ENCODE measurements at places on chromosomes 4 and X.

DNA sequence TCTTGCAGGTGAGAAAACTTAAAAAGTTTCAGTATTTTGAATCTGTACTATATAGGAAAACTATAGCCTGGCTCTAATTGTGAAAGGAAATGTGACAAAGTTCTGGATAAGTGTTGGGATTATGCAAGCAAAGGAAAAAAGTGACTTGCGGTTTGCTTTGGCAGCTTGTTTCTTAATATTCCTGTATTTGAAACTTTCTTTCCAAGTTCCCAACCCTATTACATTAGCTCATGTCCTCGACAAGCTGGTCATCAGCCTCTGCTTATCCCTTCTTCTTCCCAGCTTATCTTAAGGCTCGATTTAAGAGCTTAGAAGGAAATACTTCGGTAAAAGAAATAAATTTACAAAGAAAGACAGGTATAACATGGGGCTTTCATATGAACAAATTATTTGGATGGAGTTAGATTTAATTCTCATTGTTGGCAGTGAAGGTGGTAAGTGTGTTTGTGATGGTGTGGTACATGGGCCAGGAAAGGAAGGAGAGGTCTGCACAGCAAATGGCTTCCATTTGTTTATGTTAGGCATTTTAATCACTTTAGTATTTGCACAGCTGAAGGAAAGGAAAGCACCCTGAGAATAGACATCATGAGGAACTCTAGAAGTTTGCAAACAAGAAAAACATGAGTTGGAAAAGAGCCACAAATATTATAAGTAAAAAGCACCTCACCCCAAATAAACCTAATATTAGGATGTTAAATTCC is 5.1 kb upstream of the MYOZ2 start:
- DNase-seq, result no peak

DNA sequence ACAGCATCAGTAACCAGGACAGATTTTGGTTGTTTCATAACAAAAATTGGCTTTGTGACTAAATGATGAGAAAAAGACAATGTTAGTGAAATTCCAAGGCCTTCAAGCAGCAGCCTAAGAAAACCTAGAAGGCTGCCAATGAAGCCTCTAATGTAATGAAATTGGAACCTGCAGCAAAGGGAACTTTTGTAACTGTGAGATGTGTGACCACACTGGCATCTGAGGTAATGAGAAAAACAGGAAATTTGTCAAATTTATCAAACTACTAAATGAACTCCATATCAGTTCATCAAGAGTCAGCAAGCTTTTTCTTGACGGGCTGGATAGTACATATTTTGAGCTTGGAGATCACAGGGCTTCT is 30.4 kb upstream of the EMCN start:
- no peak for DNase-seq

DNA sequence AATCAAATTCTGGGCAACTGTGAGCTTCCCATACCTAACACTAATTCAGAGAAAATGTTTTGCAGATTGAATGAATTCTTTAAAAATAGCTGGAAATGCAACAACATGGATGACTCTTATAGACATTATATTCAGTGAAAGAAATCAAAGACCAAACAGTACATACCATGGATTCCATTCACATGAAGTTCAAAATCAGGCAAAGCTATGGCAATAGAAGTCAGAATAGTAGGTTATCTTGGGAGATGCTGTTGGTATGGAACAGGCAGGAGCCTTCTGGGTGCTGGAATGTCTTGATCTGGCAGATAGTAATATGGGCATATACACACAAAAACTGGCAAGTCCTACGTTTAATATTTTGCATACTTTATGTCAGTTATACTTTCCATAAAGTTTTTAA is 25.5 kb upstream of the CBLL2 start:
- DNase-seq, result no peak

DNA sequence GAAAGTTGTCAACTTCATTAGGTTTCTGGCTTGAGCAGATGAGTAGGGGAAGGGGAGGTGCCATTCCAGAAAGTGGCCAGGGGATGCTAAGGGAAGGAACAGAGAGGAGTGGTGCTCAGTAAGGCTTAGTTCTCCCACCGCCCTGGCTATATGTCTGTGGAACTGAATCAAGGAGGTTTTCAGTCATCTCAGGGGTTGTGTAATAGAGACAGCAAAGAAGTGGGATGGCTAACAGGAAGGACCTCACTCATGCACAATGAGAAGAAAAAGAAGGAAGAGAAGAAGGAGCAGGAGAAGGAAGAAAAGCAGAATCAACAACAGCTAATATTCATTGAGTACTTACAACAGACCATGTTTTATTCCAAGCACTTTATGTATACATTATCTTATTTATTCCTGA is 368.7 kb downstream of the MID1IP1 start:
- no peak for DNase-seq

- DNase-seq, result no peak
Measured at GRCh38 chr4:10623241-10623640, 61.3 kb downstream of the CLNK start.

GRCh38 chrX:100625985-100626491 is 10.6 kb downstream of the TSPAN6 start:
- no peak for DNase-seq

DNA sequence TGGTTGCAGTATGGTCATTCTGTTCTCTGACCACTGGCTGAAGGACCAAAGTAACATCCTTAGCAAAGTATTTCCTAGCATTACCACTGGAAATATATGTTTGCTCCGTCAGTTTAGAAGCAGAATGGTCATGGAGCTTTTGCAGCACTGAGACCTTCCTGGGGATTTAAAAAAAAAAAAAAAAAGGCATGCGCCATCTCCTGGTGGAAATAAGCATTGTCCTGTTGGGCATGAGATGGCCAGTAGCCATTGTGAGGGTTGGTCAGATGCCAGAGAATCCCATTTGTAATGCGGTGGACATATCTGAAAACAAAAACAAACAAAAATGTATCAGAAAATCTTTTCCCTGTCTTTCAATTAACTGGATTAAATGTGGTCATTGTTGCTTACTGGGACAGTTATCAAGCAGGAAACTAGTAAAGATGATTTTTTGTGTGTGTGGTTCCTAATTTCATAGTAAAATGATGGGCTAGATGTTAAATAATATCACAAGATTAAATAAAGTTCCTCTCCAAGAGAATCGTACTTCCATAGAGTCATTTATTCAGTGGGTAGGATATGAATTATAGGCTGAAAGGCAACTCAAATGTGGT is 139.6 kb downstream of the SOWAHB start:
- peak; percentile 69 for DNase-seq

DNA sequence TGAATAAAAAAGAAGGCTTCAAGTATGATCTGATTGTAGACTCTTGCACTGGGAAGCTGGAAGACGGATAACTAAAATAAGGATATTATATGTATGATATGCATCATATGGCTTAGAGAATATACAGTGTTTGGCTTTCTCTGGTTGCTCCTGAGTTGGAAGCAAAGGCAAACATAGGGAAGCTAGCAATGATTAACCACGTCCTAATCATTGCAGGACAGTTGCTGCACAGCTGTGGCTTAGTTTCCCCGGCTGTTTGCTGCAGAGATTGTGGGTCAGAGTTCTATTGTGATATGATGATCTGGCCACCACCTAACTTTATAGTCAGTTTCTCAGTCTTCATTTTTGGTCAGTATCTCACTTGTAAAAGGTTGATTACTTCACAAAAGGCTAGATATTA is 36.3 kb upstream of the PARM1 start:
- no peak for DNase-seq

DNA sequence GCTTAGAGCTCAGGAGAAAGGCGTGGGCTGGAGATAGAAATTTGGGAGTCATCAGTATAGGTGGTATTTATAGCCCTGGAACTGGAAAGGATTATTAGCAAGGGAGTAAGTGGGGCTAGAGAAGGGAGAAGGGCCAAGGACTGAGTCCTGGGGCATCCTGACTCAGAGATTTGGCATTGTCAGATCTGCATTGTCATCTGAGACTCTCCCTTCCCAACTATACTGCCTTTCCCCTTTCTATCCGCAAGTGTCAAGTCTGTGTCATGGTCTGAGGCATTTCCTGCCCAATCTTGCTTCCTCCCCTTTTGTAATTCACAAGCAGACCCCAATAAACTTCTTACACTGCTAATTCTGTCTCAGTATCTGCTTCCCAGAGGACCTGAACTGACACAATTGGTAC is 24.4 kb upstream of the SLC25A43 start:
- no peak for DNase-seq

DNA sequence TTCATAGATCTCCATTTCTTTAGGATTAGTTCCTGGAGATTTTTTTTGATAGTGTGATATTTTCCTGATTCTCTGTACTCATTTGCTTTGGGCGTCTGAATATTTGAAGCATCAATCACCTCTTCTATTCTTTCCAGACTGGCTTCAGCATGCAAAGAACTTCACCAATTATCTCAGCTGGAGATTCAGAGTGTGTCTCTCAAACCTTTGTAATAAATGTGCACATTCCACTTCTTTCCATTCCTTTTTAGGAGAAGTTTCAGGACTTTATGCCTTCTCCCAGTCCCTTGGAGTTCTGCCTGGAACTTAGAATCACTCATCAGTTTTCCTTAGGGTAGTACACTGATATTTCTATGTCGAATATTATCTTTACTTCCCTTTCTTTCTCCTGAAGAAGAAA is 334.8 kb downstream of the TEX13C start:
- no peak for DNase-seq

GRCh38 chr4:114368751-114369150 is 229.9 kb upstream of the UGT8 start:
- DNase-seq, result no peak

DNA sequence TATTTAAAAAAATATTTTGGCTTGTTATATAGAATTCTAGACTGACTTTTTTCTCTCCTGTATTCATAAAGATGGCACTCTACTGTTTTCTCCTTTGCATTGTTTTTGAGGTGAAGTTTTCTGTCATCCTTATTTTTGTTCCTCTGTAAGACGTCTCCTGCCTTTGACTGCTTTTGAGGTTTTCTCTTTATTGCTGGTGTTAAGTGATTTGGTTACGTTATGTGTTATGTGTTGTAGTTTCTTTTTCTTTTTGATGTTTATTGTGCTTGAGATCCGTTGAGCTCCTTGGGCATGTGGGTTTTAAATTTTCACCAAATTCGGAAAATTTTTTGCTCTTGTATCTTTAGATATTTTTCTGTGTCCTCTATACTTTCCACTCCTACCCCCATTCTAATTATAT is 50.0 kb downstream of the KDM6A start:
- no peak for DNase-seq

- no peak for DNase-seq
Measured at GRCh38 chr4:150943818-150944217, 71.3 kb downstream of the LRBA start.

- no peak for DNase-seq
Measured at GRCh38 chr4:7273738-7274297, 81.5 kb downstream of the SORCS2 start.

GRCh38 chrX:136130931-136131833 is 16.2 kb upstream of the FHL1 start:
- peak; percentile 60 for DNase-seq

GRCh38 chrX:68599256-68600152 is 48.0 kb upstream of the STARD8 start:
- peak; percentile 51 for DNase-seq

DNA sequence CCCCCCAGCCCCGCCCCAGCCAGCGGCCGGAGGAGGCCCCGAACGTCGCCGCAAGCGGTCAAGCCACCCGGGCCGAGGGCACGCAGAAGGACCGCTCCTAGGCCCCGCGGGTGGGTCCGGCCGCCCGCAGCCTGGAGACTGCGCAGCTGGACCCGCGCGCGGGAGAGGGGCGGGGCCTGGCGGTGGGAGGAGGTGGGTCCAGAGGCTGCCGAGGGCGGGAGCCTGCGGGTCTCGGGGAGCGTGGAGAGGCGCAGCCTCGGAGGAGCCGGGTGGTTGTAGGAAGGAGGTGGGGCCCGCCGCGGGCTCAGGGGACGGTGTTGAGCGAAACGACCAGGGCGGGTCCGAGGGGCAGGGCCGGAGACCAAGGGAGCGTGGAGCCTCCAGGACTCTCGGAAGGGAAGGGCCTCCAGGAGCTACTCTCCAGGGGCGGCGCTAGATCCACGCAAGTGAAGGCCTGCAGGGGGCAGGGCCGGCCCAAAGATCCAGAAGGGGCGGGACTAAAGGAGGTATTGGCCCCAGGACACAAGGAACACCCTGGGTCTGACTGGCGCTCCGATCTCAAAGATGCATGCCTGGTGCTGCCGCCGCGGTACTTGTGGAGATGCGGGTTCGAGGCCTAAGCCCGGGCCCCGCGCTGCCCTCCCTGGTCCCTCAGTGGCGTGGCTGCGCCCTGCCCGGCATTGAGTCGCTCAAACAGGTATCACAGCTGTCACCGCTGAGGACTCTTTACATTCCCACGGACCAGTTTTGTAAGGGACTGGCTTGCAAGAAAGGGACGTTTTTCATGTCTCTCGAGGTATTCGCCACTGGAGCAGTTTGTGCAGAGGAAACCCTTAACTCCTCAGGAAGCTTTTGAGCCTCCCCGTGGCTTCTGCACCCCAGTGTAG is 5.9 kb downstream of the TIMM17B start:
- DNase-seq, result peak; percentile 93

DNA sequence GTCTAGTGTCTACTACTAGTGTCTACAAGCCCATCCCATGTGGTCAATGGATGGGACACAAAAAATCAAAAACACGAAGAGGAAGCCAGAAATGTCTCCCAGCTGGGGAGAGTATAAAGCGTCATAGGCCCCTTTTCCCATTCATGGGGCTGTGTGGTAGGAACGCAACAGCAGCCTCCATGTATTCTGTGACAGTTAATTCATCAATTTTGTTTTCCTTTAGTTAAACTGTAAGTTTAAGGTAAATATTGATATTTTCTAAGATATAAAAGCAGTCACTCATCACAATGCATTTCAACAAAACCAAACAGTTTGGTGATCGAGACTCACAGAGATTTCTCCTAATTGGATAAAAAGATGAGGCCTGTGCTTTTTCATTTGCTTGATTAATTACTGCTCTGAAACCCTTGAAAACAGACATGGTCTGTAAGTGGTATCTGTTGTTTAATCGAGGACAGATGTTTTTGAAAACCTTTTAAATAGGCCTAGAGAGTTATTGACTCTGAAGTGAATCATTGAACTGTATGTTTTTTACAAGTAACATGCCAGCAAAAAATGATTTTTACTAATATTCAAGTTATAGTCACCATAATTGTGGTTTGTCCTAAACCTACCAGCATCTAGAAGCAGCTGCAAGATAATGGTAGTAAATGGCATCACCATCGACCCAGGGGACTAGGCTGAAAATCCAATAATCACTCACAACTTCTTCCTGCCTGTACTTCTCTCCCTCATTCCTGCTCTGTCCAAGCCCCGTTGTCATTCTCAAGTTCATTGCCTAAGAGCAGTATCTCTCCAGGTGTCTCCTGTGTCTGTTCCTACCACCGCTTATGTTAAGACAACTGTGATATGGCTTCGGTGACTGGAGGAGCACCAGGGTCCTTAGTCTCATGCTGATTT is 87.7 kb upstream of the SHISA3 start:
- no peak for DNase-seq

DNA sequence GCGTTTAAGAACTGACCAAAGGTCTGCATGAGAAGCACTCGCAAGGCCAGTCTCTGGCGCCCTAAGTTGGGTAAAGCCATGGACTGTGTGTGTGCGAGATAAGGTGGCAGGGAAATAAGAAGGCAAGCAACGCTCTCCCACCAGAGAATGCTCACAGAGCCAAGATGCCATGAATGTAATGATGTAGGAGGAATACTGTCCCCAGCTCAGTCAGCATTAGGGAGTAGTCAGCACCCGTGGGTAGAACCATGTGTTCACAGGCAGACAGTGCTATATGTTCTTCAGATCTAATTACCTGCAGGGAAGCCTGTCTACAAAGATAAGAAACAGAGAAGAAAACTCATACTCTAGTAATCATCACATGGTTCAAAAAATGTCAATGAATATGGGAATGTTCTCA is 68.8 kb downstream of the SEC24D start:
- no peak for DNase-seq

GRCh38 chrX:500481-501010 is 113.8 kb upstream of the PPP2R3B start:
- no peak for DNase-seq

GRCh38 chr4:107130157-107130556 is 94.0 kb upstream of the DKK2 start:
- no peak for DNase-seq
